ENCODE measurements at places on chromosomes 4 and X.

- DNase-seq: peak; percentile 24
Observed at GRCh38 chr4:13705521-13706041, 78.1 kb upstream of the BOD1L1 start.

DNA sequence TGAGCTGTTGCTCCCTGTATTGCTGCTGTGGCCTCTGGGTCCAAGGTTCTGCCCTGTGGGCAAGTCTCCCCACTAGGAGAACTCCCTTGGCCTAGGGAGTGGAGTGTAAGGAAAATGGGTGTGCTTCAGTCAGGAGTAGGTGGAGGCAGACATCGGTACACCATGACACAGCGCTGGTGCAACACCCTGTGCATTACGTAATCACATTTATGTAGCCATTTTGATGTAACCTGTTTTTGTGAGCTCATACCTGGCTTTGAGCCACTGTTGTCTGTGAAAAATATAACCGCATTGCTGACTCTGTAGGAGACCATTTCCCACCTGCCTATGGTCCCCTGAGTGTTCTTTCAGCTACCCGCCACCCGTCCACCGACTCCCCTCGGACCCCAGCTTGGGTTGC lies 700.5 kb upstream of the AGA start:
- no peak for DNase-seq

DNA sequence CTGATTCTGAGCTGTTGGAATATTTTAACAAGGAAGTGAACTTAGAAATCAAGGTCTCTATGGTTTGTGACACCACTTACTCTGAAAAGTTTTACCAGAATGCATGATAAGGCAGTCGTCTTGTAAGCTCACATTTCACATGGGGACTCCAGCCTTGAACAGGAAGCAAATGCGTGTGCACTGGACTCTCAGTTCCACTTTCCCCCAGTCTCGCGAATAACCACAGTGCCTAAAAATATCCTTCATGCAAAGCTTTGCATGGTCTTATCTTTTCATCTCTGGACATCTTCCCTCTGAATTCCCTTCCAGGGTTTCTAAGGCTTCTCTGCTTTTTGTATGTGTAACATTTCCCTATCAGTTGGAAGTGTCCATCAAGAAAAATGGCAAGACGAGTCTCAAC lies 581.8 kb downstream of the NLGN4X start:
- no peak for DNase-seq

- no peak for DNase-seq
Observed at GRCh38 chr4:138875891-138876608, 139.5 kb upstream of the NOCT start.

GRCh38 chr4:140865253-140866217 lies 109.3 kb upstream of the TBC1D9 start:
- DNase-seq: no peak
